Smooth muscle cell of trachea (primary cell): ENCODE measurements at places on chromosomes 5 and 9. TPM values are rescaled to one million over a fixed set of nuclear protein-coding genes. Genes with fewer than 3 reads are reported as not detected.

SLC22A5 gene
- 3.6 and 6.1 TPM in 2 replicates for total RNA-seq

ITK gene
- not detected in 2 replicates for total RNA-seq

NFIB gene
- 13.7 and 40.7 TPM in 2 replicates for total RNA-seq

EGFL7 gene
- 6.3 and 17.9 TPM in 2 replicates for total RNA-seq

TGFBR1 gene
- 32.3 and 49.3 TPM in 2 replicates for total RNA-seq

TRIM36 gene
- total RNA-seq: 0.29 and 0.33 TPM in 2 replicates

CAMK4 gene
- 3.5 and 6.4 TPM in 2 replicates for total RNA-seq

GPR151 gene
- total RNA-seq: not detected in 2 replicates

CDC20B gene
- total RNA-seq: under 0.01 TPM in 1 of 2 replicates, not detected in the other

PDE4D gene
- 11.3 and 11.4 TPM in 2 replicates for total RNA-seq

SIGMAR1 gene
- total RNA-seq: 71.1 and 88.0 TPM in 2 replicates

PGM5 gene
- 88.8 and 110 TPM in 2 replicates for total RNA-seq

PTGES gene
- total RNA-seq: 9.5 and 84.5 TPM in 2 replicates

PDE6A gene
- total RNA-seq: not detected in 2 replicates

ARL14EPL gene
- not detected in 2 replicates for total RNA-seq

C1QTNF2 gene
- 1.2 and 3.2 TPM in 2 replicates for total RNA-seq

FOXI1 gene
- total RNA-seq: not detected in 2 replicates

C6 gene
- total RNA-seq: not detected in 2 replicates

MCIDAS gene
- not detected in 2 replicates for total RNA-seq

PCDHGA8 gene
- total RNA-seq: 3.9 and 5.6 TPM in 2 replicates
